GM12892 (cell line): ENCODE measurements at places on chromosomes 2 and 18.

GRCh38 chr2:45483997-45484396 lies 127.1 kb downstream of the SRBD1 start:
- no peak for DNase-seq

DNA sequence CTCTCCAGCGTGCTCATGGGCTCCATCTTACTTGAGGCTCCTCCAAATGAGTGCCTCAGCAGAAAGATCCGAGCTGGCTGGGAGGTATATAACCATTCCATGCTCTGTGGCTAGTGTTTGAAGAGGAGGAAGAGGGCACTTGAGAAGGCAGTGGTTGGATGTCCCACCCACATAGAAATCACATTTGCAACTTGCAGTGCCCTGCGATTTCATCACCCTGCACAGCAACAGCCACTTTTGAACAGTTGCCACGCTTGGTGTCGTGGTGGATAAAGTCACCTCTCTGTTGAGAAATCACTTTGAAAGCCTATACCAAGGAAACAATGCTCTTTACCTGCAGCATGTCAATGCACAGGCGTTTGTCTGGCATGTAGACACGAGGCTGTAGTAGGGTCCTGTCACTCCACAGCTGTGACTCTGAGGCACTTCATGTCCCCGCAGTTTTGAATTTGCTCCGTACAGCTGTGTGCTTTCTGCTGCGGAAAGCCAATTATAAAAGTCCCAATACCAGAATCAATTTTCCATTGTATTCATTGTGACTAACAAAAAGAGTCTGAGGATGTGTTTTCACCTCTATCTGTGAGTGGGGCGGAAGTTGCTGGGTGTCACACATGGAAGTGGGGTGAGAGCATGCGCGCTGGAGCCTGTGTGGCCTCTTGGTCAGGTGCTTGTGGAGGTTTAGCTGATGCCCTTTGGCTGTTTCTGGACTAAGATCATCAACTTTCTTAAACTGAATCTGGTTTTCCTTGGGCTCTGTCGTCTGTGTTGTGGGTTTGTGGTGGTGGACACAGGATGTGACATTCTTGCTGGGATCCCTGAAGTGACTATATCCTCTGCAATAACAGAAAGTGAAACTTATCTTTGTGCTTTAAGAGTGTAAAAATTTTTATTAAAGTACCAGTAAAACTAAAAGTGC lies 2.8 kb downstream of the CNDP2 start:
- DNase-seq = no peak

DNA sequence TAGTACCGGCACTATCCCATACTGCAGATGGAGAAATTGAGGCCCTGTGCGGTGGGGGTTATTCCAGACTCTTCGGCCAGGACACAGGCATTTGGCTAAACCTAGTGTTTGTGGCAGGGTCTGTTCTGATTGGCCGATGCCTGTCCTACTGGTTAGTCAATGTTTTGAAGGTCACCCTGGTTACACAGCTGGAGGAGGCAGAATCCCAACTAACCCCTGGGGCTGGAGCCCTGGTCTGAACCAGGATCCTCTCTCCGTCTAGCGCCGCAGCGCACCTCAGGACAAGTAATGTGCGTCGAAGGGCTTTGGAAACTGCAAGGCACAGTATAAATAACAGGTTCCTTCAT lies 19.4 kb downstream of the TEX44 start:
- no peak for DNase-seq

- DNase-seq = no peak
Measured at GRCh38 chr2:236527159-236527630, 42.4 kb upstream of the ACKR3 start.

DNA sequence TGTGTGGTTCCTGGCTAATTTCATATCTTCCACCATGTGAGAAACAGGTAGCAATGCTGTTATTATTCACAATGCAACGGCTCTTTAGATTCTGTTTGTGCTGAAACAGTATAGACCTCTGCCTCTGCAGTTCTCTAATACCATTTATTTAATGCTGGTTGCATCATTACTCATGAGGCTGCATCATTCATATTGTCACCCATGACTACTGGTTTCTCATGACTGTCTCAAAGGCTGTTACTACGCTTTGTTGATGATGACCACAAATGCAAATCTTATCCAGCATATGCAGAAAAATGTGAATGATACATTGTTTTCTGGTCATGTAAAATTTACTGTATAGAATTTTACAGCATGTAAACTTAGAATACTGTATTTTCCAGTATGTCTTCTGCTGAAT lies 22.5 kb downstream of the CAVIN2 start:
- DNase-seq = no peak

DNA sequence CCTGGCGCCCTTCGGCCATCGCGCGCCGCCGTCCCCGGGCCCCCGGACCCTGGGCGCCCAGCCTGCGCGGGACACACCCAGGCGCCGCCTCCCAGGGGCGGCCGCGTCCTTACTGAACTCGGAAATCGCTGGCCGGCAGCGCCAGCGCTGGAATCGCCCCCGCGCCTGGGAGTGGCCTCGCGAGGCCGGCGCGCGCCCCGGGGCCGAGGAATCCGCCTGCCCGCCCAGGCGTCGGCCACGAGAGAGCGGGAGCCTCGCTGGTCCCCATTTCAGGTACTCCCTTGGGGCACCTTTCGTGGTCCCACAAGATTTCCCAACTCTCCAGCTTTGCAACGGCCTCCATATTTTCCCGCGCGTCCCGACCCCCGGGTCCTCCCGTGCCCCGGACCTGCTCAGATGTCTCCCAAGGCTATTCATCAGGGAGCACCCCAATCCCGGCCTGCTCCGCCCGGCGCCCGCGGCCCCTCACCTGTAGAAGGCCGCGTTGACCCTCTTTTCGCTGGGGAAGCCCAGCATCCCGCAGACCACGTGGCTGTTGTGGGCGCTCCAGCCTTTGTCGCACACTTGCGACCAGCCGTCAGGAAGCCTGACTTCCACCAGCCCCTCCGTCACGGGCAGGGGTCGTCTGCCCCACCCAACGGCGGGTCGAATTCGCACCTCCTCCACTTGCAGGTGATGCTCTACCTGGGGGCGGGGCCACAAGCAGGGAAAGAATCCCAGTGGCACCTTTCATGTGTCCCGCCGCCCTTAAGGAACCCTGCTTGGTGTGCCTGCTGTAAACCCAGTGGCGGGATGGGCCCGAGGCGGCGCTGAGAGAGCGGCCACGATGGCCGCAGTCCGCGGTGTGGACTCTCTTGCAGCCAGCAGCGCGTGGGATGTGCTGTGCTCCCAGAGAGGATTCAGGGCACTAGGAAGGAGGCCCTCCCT lies 4.6 kb downstream of the LOXL3 start:
- no peak for DNase-seq

DNA sequence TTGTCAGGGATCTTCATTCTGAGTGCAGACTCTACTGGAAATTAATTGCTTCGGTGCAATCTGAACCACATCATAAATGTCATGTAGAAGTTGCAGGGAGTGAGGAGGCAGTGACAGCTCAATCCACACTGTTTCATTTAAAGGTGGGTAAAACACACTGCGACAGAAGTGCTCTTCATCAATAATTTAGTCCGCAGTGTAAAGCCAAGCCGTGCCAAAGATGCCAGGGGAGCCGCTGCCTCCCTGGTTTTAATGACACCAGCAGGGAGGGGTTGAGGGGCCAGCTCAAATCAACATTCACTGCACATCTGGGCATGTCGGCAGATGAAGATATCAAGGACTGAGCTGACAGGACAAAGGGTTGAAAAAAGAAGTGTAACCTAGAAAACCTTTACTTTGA lies 305.7 kb upstream of the VRK2 start:
- DNase-seq = no peak

DNA sequence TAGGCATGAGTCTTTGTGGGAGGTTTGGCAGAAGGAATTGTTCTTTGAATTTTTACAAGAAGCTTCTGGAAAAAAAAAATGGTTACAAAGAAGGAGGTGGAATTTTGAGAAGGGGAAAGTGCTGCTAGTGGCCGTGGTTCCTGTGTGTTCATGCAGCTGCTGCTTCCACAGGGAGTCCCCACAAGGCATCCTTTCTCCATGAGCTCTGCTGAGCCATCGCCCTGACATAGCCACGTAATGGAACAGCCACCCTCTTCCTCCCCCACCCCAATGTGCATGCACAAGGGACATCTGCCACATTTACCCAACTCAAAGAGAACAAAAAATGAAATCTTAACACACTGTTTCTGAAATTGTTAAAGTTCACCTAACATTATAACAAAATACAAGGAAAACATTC lies 529.7 kb downstream of the SATB2 start:
- no peak for DNase-seq

GRCh38 chr2:61423714-61424113 lies 47.2 kb downstream of the USP34 start:
- DNase-seq = no peak

DNA sequence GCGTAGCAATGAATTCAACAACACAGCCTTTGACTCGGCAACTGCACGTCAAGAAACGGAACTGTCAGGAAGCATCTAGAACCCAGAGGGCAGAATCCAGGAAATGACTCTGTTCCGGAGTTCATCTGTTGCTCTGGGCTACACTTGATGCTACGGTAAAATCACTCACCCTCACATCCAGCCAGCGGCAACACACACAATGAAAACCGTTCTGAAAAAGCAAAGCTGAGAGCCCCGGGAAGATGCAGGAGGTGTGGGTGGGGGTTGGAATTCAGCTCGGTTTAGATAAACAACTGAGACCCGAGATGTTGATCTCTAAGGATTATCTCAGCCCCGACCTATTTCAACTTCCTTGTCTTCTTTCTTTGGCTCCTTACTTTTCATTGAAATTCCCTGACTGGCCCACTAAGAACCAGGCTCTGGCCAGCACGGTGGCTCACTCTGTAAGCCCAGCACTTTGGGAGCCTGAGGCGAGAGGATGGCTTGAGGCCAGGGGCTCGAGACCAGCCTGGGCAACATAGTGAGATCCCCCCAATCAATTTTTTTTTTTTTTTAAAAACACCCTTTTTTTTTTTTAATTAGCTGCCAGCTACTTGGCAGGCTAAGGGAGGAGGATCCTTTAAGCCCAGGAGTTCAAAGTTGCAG lies 13.3 kb upstream of the RAB17 start:
- peak; percentile 44 for DNase-seq

- DNase-seq = no peak
Measured at GRCh38 chr2:222703886-222704285, 32.4 kb downstream of the MOGAT1 start.

GRCh38 chr18:49100226-49100968 lies 149.6 kb upstream of the SMAD7 start:
- DNase-seq = no peak

- no peak for DNase-seq
Measured at GRCh38 chr2:64922482-64923384, 66.5 kb upstream of the SLC1A4 start.

- no peak for DNase-seq
Measured at GRCh38 chr2:211035548-211036185, 479.3 kb downstream of the CPS1 start.

- no peak for DNase-seq
Measured at GRCh38 chr2:86807468-86808275, 17.0 kb upstream of the CD8A start.

GRCh38 chr2:205561441-205561840 lies 120.9 kb upstream of the NRP2 start:
- no peak for DNase-seq

GRCh38 chr18:39842366-39842914 lies 2112.6 kb upstream of the PIK3C3 start:
- DNase-seq = no peak

DNA sequence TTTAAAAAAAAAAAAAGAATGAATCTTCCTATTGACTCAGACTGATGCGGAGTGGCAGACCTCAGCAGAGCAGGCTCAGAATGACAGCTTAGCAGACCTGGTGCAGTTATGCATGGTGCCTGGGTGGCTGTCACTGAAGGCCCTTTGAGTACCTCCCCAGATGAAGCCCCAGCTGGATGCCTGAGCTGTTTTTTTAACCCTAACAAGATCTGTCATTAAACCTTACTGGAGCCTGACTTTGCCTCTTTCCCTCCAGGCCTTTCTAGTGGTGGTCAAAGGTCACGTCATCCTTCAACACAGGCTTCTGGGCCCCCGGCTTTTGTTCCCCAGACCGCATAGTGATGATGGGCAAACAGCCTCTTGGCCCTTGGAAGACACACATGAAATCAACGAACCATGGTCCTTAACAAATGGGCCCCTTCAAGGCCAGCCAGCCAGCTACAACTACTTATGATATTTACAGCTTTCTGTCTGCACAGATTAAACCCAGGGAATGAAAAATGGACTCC lies 138.3 kb upstream of the CYP1B1 start:
- no peak for DNase-seq

DNA sequence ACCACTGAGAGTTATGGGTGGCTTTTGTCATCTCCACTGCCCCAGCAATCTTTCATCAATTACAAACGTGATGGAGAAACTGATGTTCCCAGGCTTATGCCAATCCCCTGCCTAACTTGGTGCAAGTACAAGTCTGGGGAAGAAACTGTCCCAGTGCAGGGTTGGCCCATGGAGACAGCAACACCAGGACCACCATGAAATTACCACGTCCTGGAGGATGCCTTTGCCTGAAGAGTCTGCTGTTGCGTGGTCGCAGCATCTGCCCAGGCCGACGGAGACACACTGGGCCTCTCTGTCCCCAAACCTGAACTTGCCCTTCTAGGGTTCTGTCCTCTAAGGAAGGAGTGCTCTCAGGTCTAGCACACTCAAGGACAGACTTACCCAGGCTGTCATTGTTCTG lies 496.8 kb upstream of the RAB6C start:
- DNase-seq = no peak
